ENCODE measurements at places on chromosomes 2 and 18.
A peak's percentile ranks its signal among the peaks of the same experiment; 100 is the strongest.

DNA sequence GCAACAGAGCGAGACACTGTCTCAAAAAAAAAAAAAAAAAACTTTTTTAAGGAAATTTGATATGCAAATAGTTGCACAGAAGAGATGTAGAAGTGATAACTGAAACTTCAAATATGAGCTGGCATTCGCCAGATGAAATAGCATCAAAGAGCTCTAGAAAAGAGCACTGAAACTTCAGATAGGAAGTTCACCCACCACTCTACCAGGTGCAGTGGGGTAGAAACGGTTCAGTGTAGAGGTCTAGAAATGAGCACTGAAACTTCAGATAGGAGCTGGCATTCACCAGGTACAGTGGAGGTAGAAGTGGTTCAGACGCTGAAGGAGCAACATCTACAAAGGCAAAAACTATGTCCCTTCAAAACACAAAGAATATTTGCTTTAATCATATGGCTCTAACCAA lies 9.0 kb upstream of the ONECUT2 start:
- no peak for DNase-seq

GRCh38 chr18:12858991-12859390 lies 25.0 kb downstream of the PTPN2 start:
- no peak for DNase-seq

GRCh38 chr2:54574107-54574859 lies 118.2 kb downstream of the SPTBN1 start:
- DNase-seq: peak; percentile 32

DNA sequence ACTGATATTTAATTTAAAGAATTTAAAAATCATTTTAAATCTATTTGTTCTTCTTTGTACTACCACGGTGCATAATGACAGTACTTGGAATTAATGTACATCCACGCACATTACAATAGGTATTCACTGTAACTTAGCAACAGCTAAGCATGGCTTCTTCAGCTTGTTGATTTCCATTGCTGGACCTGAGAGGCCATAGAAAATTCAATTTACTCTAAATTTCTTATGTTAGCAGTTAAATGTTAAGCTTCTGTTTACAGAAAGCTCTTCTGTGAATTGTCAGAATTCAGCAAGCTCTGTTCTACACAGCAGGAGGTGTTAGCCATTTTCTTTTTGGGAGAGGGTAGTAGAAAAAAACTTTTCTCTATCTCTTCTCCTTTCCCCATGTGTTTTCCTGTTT lies 1149.3 kb upstream of the CDH2 start:
- no peak for DNase-seq

DNA sequence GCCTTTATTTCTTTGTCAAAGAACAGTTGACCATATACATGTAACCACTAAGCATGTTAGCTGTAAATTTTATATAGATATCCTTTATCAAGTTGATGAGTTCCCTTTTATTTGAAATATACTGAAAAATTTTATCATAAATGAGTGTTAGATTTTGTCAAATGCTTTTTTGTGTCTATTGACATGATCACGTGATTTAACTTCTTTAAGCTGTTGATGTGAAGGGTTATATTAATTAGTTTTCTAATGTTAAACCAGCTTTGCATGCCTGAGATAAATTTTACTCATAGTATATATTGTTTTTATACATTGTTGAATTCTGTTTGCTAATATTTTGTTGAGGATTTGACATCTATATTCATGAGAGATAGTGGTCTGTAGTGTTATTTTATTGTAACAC lies 241.9 kb upstream of the CDH20 start:
- no peak for DNase-seq

- DNase-seq: no peak
These were observed 639.9 kb downstream of the ERBB4 start for GRCh38 chr2:211898702-211899101.

- DNase-seq: no peak
These were observed at the start of gene REG1A for GRCh38 chr2:79120194-79120713. REG1A (plus strand) TSS chr2:79120488; CDS start chr2:79120862, 374 bp downstream.

GRCh38 chr18:46293742-46294181 lies 189.6 kb downstream of the HAUS1 start:
- peak; percentile 30 for DNase-seq

GRCh38 chr18:35620765-35621164 lies 39.2 kb downstream of the GALNT1 start:
- no peak for DNase-seq

DNA sequence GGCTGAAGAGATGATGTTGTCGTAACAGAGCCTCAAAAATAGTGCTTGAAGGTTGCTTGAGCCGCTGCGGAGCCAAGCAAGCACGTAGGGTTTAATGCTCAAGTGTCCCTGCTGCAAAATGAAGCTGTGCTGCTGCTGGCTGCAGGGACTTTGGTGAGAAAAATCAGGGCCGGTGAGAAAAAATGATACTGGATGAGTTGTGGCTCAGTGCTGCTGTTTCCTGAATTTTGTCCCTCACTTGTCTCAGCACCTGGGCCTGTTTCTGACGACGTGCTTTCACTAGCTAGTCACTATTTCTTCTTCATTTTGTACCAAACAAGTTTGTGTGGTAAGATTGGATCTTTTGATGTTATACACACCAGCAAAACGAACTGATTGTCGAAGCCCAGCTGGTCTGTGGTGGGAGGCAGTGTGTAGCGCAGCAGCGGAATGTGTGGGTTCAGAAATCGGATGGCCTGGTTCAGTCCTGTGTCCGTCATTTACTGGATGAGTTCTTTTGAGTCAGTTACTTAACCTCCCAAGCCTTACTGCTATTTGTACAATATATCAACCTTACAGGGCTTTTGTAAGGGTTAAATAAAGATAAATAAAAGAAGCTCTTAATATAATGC lies 172.8 kb upstream of the FOSL2 start:
- DNase-seq: no peak

- DNase-seq: peak; percentile 18
These were observed 33.6 kb upstream of the RND3 start for GRCh38 chr2:150520887-150521664.

DNA sequence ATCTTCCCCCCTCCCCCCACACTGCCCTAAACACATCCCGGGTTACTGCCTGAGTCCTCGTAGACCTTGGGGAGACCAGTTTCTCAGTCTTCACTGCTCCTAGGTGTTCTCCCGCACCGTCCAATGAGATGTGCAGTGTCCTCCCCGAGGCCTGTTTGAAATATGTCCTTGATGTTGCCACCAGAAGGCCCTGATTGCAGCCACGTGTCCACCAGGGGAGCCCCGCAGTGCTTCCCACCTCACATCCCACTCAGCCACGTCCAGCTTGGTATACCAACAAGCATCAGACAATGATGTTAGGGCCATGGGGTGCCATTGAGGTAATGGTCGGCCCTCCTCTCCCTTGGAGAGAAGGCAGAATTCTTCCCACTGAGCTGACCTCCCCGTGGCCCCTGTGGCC lies 38.7 kb downstream of the TCF7L1 start:
- no peak for DNase-seq
